Prostate gland (tissue), 2 donors: ENCODE measurements at places on chromosomes 11 and 22.

GRCh38 chr11:68106165-68106940 is 14.8 kb downstream of the CHKA start:
- no peaks in the 10 kb centered on the region for H3K36me3 ChIP-seq
- H3K4me3 ChIP-seq = no peak overlapping the region
- H3K4me1 ChIP-seq = peaks cover 4% of the 10 kb centered on the region
- no peaks in the 10 kb centered on the region for H3K27me3 ChIP-seq
- peak overlapping the region; percentile 37 for H3K27ac ChIP-seq
- DNase-seq = no peak

- no peaks in the 10 kb centered on the region for H3K4me1 ChIP-seq
- no peak overlapping the region for H3K27ac ChIP-seq
- H3K36me3 ChIP-seq = no peaks in the 10 kb centered on the region
- DNase-seq = no peak
These were observed 20.0 kb downstream of the CD6 start for GRCh38 chr11:60991457-60991856.

DNA sequence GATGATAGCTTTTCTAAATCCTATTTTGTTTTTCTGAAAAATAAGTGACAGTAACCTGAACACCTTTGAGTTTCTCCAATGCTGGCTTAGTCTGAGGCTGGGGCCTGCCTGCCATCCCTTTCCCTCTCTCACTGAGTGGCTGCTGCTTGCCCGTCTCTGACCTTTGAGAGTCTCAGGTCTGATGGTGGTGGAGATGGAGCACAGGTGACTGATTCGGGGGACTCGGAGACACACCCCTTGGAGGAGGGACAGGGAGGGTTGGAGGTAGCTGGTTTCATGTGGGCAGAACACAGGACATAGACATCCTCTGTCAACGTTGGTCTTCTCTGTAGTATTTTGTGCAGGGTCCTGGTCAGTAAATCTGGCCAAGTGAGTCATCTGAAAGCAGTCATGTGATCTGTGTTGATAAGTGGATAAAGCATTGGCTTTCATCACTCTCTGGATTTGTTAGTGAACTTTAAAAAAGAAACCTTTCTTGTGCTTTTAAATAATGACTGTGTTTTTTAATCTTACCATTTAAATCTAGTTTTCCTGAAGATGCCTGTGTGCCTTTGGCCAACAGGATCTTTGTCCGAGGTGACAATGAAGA is 47.1 kb upstream of the CLDN5 start:
- H3K27me3 ChIP-seq = no peaks in the 10 kb centered on the region
- no peak for DNase-seq
- no peaks in the 10 kb centered on the region for H3K36me3 ChIP-seq
- no peaks in the 10 kb centered on the region for H3K4me1 ChIP-seq
- no peak overlapping the region for H3K27ac ChIP-seq

GRCh38 chr11:111834432-111835163 is 36.8 kb downstream of the ALG9 start:
- no peaks in the 10 kb centered on the region for H3K4me1 ChIP-seq
- H3K27me3 ChIP-seq = no peaks in the 10 kb centered on the region
- no peaks in the 10 kb centered on the region for H3K36me3 ChIP-seq
- no peak for DNase-seq
- no peak overlapping the region for H3K27ac ChIP-seq
- H3K4me3 ChIP-seq = no peak overlapping the region

DNA sequence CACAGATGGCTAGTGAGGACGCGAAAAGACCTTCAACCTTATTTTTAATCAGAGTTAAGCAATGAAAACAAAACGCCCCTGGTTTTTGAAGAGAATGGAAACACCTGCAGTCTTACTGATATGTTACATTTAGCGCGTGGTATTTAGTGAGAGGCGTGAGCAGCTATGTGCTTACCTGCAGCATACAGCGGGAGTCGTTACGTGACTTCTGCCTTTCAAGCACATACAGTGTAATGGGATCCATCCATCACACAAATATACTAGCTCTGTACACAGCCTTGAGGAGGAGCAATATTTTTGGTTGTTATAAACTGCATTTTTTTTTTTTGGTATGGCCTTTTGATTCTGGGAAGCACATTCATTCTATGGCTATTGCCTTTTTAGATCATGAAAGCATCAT is 5.5 kb downstream of the KRTAP5-2 start:
- no peaks in the 10 kb centered on the region for H3K36me3 ChIP-seq
- no peaks in the 10 kb centered on the region for H3K27me3 ChIP-seq
- no peak for DNase-seq
- no peaks in the 10 kb centered on the region for H3K4me1 ChIP-seq

DNA sequence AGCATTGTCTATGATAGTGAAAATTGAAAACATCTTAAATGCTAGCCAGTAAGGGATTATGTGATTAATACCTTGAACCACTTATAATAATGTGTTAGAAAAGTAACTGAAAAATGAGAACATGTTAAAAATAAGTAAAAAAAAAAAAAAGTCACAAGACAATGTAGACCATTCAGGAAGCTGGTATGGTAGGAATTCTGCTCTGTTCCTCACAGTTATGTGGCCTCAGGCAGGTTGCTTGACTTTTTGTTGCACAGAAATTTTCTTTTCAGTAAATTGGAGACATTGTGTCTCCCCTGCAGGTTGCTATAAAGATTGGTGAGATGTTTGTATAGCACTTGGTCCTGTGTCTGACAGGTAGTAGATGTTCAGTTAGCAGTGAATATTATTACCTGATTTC is 17.3 kb upstream of the PLET1 start:
- no peak for DNase-seq
- H3K36me3 ChIP-seq = no peaks in the 10 kb centered on the region
- no peaks in the 10 kb centered on the region for H3K27me3 ChIP-seq
- H3K4me3 ChIP-seq = no peak overlapping the region
- H3K27ac ChIP-seq = no peak overlapping the region
- H3K4me1 ChIP-seq = no peaks in the 10 kb centered on the region

GRCh38 chr11:106087815-106088435 is 10.5 kb downstream of the AASDHPPT start:
- H3K36me3 ChIP-seq = peaks cover 6% of the 10 kb centered on the region
- H3K4me3 ChIP-seq = no peak overlapping the region
- H3K4me1 ChIP-seq = no peaks in the 10 kb centered on the region
- peak; percentile 45 for DNase-seq
- H3K27ac ChIP-seq = no peak overlapping the region
- H3K27me3 ChIP-seq = no peaks in the 10 kb centered on the region

GRCh38 chr11:116412118-116412889 is 360.5 kb downstream of the BUD13 start:
- H3K4me1 ChIP-seq = no peaks in the 10 kb centered on the region
- DNase-seq = no peak
- no peak overlapping the region for H3K4me3 ChIP-seq
- H3K36me3 ChIP-seq = no peaks in the 10 kb centered on the region
- no peaks in the 10 kb centered on the region for H3K27me3 ChIP-seq
- no peak overlapping the region for H3K27ac ChIP-seq

- H3K36me3 ChIP-seq = no peaks in the 10 kb centered on the region
- DNase-seq = no peak
- H3K27ac ChIP-seq = no peak overlapping the region
- no peak overlapping the region for H3K4me3 ChIP-seq
- no peaks in the 10 kb centered on the region for H3K27me3 ChIP-seq
These were observed 302.7 kb downstream of the DDX10 start for GRCh38 chr11:108967571-108967970.

DNA sequence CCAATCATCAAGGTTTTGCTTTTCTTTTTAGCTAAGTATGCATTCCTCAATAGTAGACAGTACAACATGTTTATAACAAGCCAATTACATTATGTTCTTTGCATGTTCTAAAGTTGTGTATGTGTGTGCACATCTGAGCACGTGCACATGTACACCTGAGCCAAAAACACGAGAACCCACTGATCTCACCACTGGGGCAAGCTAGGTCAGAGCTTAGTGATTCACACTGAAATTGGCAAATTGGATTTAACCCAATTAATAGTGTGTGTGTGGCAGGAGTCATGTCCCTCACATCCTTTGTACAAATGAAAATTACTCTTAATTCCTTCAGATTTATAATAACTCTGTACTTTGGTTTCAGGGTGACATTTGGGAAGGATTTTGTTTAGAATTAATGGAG is 145.7 kb upstream of the TEAD1 start:
- H3K4me3 ChIP-seq = no peak overlapping the region
- no peaks in the 10 kb centered on the region for H3K36me3 ChIP-seq
- H3K27me3 ChIP-seq = no peaks in the 10 kb centered on the region
- no peak overlapping the region for H3K27ac ChIP-seq
- H3K4me1 ChIP-seq = no peaks in the 10 kb centered on the region

DNA sequence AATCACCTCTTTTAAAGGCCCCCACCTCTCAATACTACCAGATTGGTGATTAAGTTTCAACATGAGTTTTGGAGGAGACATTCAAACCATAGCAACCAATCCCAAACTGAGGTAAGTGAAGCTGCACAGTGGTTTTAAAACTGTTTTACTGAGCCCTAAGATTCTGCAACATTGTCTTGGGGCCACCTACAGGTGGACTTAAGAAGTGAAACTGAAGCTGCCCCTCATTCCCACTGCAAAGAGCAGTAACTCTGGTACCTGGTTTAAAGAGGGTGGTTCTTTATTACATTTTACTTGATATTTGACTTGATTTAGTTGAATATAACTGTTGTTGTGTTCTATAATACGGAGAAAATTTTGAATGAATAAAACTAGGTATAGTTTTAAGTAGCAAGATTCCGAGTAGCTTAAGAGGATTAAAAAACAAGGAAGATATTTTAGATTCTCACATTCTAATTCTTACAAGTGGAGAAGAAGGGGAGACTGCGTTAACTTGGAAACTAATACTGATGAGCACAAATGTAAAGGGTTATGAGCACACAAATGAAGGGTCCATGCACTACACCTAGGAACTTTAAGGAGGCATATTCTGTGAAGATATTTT is 26.7 kb downstream of the SYT9 start:
- no peak overlapping the region for H3K27ac ChIP-seq
- H3K36me3 ChIP-seq = no peaks in the 10 kb centered on the region
- H3K4me1 ChIP-seq = no peaks in the 10 kb centered on the region
- no peak for DNase-seq

- DNase-seq = no peak
- H3K27me3 ChIP-seq = no peaks in the 10 kb centered on the region
- no peaks in the 10 kb centered on the region for H3K4me1 ChIP-seq
- no peak overlapping the region for H3K27ac ChIP-seq
These were observed 30.4 kb downstream of the CYP2R1 start for GRCh38 chr11:14861680-14862079.

GRCh38 chr11:57484141-57484710 is 23.9 kb downstream of the RTN4RL2 start:
- peaks cover 7% of the 10 kb centered on the region for H3K4me1 ChIP-seq
- no peak for DNase-seq
- H3K4me3 ChIP-seq = no peak overlapping the region
- no peak overlapping the region for H3K27ac ChIP-seq
- H3K27me3 ChIP-seq = no peaks in the 10 kb centered on the region

DNA sequence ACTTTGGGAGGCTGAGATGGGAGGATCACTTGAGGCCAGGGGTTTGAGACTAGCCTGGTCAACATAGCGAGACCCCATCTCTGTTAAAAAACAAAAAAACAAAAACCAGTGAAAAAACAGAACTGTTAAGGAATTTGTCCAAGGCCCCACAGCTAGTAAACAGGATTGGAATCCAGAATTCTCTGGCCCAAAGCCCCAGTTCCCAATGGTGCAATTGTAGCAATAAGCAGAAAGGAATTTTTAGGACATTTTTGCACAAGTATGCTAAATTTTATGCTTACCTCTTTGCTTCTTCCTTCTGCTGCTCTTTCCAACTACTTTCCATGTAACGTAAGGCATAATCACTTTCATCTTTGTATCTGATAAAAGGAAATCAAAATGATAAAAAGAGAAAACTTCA is 11.6 kb downstream of the MISFA start:
- no peak for DNase-seq
- no peak overlapping the region for H3K27ac ChIP-seq
- H3K4me3 ChIP-seq = no peak overlapping the region
- no peaks in the 10 kb centered on the region for H3K27me3 ChIP-seq
- H3K4me1 ChIP-seq = no peaks in the 10 kb centered on the region

DNA sequence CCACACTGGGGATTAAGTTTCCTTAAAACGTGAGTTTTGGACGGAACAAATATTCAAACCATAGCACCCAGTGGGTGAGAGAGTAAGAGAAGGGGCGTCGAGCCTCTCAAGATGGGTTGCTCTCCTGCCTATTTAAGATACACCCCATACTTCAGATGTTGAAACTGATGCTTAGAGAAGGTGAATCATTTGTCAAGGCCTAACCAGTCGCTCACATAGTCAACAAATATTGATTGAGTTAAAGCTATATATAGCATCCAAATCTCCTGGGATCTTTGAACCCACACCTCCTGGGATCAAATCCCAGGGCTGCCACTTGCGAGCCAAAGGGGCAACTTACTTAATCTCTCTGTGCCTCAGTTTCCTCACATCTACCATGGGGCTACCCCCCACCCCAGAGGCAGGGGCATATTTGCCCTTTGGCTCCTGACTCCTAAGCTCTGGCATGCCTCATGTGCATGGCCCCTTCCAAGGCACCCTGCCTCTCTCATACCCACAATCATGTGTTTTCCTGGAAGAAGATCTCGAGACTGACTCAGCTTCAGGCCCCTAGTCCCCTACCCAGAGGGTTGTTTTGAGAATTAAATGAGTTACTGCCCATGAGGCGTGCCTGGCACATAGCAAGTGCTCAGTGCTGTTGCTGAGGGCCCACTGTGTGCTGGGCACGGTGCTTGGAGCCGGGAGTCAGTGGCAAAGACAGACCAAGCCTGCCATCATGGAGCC is 19.0 kb upstream of the PDGFB start:
- DNase-seq = no peak
- no peaks in the 10 kb centered on the region for H3K4me1 ChIP-seq
- no peak overlapping the region for H3K27ac ChIP-seq
- H3K4me3 ChIP-seq = no peak overlapping the region
- no peaks in the 10 kb centered on the region for H3K27me3 ChIP-seq
- no peaks in the 10 kb centered on the region for H3K36me3 ChIP-seq

GRCh38 chr11:92048415-92048814 is 176.2 kb upstream of the FAT3 start:
- no peaks in the 10 kb centered on the region for H3K36me3 ChIP-seq
- DNase-seq = no peak
- no peaks in the 10 kb centered on the region for H3K4me1 ChIP-seq
- H3K27me3 ChIP-seq = no peaks in the 10 kb centered on the region
- H3K27ac ChIP-seq = no peak overlapping the region
- H3K4me3 ChIP-seq = no peak overlapping the region
